ENCODE measurements at places on chromosomes 1 and 21. TPM values are rescaled to one million over a fixed set of nuclear protein-coding genes. Genes with fewer than 3 reads are reported as not detected.

Gene NR1I3
- polyA plus RNA-seq = not detected

Gene WLS
- polyA plus RNA-seq = 8.8 TPM

Gene PITHD1
- polyA plus RNA-seq = 242 TPM

Gene NCAM2
- 9.8 TPM for polyA plus RNA-seq

Gene AGMAT
- not detected for polyA plus RNA-seq

Gene ALDH4A1
- 8.1 TPM for polyA plus RNA-seq

Gene SMCP
- polyA plus RNA-seq = not detected

Gene RNU1-2
- not detected for polyA plus RNA-seq

Gene RBM11
- polyA plus RNA-seq = 20.0 TPM

Gene C1QC
- not detected for polyA plus RNA-seq

Gene RGSL1
- not detected for polyA plus RNA-seq

Gene ADAM30
- not detected for polyA plus RNA-seq

Gene CCDC27
- not detected for polyA plus RNA-seq

Gene RGS1
- polyA plus RNA-seq = not detected

Gene CELSR2
- 9.5 TPM for polyA plus RNA-seq

Gene EXTL1
- 2.7 TPM for polyA plus RNA-seq

Gene SH2D2A
- polyA plus RNA-seq = not detected

Gene TCP10L
- 2.1 TPM for polyA plus RNA-seq

Gene AADACL4
- polyA plus RNA-seq = not detected

Gene RIPK4
- not detected for polyA plus RNA-seq

Data from neural cell (in vitro differentiated cells).